ENCODE measurements at places on chromosomes 3 and 15.

GRCh38 chr3:78706906-78707523 is 1060.8 kb downstream of the ROBO1 start:
- no peak for DNase-seq

DNA sequence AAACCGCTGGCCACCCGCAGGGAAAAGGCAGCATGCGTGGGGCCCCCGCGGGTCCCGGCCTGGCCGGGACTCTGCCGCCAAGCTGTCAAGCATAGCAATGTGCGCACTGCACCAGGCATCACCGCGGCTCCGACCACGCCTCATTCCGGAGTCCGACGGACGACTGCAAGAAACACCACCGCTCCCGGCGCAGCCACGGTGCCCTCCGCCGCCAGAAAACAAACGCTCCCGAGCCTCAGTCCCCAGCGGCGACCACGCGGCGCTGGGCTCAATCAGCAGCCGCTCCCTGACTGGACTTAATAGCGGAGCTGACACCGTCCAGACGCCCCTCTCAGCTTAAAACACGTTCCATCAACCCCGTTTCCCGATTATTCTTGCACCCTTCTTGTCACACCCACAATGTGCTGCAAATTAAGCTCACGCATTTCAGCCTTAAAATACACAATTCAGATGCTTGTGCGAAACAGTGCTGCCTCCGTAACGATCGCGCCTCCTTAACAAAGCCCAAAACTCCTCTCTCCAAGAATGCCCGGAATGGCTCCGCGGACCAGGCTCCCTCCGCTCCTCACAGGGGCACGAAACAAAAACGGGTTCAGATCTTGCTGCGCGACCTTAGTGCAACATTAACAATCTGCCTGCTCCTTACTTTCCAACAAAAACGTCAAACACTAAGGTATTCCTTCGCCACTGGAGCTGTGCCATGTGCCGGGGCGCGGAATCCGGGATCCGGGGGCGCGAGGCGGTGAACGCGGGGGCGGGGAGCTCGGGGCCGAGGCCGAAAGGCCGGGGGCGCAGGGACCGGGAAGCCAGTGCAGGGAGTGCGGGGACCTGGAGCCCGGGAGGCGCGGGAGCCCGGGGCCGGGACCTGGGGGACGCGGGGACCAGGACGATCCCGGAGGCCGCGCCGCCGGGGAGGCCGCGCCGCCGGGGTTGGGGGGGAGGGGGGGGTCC is 655 bp downstream of the CYFIP1 start:
- peak; percentile 40 for DNase-seq

DNA sequence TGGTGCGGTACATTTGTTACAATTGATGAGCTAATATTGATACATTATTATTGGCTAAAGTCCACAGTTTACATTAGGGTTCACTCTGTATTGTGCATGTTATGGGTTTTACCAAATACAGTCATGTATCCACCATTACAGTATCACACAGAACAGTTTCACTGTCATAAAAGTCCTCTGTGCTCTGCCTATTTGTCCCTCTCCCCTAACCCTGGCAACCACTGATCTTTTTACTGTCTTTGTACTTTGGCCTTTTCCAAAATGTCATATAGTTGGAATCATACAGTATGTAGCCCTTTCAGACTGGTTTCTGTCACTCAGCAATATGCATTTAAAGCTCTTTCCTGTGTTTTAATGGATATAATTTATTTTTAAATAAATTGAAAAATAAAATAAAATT is 83.1 kb upstream of the SLC4A7 start:
- DNase-seq, result no peak

- DNase-seq, result no peak
Measured at GRCh38 chr3:7800006-7800780, 701.4 kb upstream of the LMCD1 start.

DNA sequence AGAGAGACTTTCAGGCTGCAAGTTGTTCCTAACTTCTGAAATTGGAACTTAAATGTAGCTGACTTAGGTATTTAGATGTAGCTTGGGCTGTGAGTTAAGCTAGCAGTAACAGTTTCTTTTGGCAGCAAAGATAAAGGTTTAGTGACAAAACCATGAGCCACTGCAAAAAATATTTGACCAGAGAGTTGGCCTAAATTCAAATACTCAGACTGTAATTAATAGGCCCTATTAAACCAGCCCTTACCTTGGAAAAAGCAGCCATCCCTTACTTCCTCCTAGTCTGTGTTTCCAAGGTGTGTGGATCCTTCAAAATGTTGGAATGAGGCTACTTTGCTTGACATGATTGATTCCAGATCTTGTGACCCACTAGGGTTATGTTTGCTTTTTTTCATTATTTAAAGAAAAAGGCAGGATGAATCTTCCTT is 8.2 kb downstream of the TPM1 start:
- no peak for DNase-seq

GRCh38 chr3:136281966-136282520 is 31.9 kb downstream of the PCCB start:
- DNase-seq, result no peak

DNA sequence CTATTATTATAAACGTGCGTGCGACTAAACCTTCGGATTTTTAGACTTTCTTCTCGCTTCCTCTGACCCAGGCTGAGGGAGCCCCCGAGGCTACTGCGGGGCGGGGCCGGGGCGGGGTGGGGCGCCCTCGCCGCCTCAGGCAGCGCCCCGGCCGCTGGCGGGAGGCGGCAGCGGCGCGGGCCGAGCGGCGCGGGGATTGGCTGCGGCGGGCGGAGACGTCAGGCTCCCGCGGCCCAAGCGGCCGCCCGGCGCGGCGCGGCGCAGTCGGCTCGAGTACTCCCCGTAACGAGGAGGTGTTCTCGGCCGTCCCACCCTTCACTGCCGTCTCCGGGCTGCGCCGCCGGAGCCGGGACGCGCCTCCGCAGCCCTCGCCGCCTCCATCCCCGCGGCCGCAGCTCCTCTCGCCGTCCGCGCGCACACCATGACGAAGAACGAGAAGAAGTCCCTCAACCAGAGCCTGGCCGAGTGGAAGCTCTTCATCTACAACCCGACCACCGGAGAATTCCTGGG is at the start of gene ATP1B3:
TSS of gene ATP1B3 (plus strand) at position 263 of the 510 bp plus-strand sequence. CDS start at position 422, 159 bp downstream.
- peak; percentile 64 for DNase-seq

DNA sequence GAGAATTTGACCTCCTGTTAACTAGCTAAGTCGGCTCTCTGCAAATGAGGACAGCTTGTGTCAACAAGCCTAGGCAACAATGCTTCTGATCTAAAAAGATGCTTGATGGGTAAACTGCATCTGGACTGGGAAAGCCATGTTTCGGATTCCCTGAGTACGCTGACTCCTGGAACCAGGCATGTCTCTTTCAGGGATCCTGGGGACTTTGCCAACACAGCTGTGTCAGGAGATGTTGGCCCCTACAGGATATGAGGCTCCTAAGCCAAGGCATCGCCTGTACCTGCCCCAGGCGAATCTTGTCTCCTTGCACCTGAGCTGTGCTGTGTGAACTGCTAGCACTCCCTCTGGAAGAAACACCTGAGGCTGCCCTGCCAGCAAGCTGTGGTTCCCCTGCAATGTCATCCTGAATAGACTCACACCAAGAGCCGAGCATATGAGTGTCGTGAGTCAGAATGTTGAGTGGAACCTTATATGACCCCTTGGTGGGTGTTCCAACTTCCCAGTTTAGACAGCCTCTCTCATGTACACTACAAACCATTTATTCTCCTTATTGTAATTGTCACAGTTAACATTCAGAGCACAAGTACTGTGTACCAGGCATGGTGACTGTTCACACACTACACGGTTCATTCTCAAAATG is 17.0 kb downstream of the EOGT start:
- peak; percentile 52 for DNase-seq

- no peak for DNase-seq
Measured at GRCh38 chr3:4036046-4036445, 236.8 kb downstream of the LRRN1 start.

DNA sequence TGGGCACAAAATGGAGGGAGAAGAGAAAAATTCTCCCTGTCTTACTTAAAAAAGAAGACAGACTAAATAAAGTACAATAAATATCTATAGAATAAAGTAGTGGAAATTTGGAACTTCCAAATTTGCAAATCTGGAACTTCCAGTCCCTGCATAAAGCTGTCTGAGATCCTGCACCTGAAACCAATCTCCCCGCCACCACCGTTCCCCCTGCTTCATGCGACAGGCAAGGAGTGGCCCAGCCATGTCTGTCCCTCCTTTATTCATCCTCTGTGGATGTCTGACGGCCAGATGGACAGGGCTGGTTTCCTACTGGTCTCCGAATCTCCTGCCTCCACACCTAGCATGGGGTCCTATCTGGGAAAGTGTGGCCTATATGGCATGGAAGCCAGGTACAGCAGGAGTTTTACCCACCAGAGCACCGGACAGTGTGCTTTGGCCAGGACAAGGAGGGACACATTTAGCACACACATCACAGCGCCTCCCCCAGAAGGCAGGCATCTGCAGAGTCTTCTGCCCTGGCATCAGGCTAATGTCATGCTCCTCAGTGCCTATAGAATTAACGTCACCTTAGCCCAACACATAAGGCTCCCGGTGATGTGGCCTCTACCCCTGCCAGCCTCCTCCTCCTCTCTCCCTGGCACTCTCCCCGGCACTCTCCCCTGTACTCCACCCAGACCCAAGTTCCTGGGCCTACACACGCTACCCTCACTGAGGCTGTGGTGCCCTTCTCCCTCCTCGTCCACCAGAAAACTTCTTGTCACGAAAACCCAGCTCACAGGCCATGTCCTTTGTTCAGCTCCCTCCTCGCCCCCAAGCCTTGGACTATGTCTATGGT is 170.8 kb downstream of the XXYLT1 start:
- no peak for DNase-seq

- DNase-seq, result no peak
Measured at GRCh38 chr3:4517093-4517492, 23.9 kb downstream of the ITPR1 start.

- DNase-seq, result no peak
Measured at GRCh38 chr3:184489268-184489841, 72.2 kb upstream of the EPHB3 start.

DNA sequence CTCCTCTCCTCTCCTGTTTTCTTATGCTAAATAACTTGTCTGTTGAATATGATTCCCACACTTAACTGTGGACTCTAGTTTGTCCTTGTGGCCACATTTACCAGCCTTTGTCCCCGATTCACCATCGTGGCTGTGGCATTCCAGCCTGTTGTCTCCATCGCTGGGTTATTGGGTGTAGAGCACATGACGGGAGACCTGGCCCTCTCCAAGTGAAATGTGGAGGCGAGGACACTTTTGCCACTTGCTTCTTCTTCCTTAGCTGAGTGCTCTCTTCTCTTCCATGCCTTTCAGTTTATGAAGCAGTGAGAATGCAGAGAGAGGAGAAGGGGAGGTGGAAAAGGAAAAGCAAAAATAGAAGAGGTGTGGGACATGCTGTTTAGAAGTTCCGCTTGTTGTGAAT is 61.5 kb upstream of the SAMMSON start:
- no peak for DNase-seq

GRCh38 chr3:142889212-142890014 is 530 bp upstream of the PCOLCE2 start:
- no peak for DNase-seq

DNA sequence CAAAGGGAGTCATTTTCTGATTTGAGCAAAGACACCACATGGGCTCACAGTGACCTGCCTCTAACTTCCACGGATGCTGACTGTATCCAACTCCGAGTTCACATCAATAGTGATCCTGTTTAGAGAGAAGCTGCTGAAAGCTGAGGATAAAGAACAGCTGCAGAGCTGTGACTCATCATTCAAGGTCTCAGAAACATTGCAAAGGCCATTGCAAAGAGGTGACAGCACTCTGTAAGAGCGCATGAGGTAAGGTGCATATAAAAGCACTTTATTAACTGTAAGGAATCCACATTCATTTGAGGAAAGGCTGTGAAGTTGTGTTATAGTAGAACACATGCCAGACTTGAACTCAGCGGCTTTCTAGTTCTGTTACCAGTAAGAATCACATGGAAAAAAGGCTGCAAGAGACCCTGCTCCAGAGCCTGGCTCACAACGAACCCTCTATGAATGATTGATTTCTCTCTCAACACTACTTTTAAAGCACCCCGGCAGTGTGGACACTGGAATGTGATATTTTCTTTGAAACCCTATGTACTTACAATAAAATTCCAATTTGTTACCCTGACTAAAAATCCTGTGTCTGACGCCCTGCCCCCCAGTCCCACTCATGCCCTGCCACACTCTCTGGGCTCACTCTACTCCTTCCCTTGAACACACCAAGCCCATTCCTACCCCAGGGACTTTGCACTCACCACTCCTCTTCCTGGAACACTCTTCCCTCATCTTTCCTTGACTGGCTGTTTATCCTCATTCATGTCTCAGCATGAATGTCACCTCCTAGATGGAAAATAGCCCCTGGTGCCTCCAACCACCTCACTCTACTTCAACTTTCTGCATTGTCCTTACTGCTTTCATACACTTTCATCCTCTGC is 111.2 kb downstream of the LSM3 start:
- DNase-seq, result peak; percentile 84

GRCh38 chr3:144033240-144033589 is 61.6 kb downstream of the DIPK2A start:
- DNase-seq, result no peak

- no peak for DNase-seq
Measured at GRCh38 chr3:4503050-4503449, 9.9 kb downstream of the ITPR1 start.

- DNase-seq, result no peak
Measured at GRCh38 chr3:132325103-132325606, 7.9 kb downstream of the ACP3 start.

DNA sequence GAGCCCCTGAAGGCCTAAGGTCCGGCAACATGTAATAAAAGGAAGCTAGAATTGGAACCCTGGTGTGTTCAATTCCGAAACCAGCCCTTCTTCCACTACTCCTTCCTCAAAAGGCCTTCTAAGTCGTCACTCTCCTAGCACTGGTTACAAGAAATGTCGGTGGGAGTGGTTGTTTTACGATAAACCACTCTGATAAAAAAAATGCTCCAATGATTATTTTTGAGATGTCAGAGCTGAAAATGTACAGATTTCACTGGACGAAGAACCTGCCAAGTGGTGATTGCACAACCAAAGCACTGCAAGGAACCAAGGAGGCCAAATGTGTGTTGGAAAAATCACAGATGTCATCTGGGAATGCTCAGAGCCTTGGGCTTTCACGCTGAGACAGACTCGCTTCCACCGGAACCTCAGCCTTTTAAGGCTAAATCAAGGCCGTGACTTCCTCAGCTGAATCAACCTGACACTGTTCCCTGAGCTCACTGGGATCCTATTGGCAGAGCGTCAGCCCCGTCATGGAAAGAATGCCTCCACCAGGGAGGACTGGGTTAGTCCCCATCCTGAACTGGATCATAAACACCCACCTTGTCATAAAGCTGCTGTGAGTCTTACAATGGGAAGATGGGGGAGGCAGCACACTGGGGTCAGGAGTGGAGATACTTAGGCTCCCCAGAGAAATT is 108.1 kb upstream of the THBS1 start:
- peak; percentile 92 for DNase-seq

DNA sequence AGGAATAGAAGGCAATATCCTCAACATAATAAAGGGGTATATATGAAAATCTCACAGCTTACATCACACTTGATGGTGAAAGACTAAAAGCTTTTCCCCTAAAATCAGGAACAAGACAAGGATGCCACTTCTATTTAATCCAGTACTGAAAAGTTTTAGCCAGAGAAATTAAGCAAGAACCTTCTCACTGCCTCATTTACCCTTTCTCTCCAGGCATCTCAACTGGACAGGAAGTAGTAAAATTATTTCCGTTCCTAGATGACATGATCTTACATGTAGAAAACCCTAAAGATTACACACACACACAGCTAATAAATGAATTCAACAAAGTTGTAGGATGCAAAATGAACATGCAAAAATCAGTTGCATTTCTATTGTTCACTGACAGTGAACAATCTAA is 11.2 kb downstream of the SCAP start:
- no peak for DNase-seq
